ENCODE measurements at places on chromosomes 5 and 9. TPM values are rescaled to one million over a fixed set of nuclear protein-coding genes. Genes with fewer than 3 reads are reported as not detected.

Gene PCDHGA5
- total RNA-seq, result 0.53 TPM

Gene TNC
- total RNA-seq, result 7.2 TPM

Gene SPAAR
- total RNA-seq, result 26.6 TPM

Gene MYO10
- 57.5 TPM for total RNA-seq

Gene PROB1
- total RNA-seq, result 2.5 TPM

Gene CDKN2B-AS1
- total RNA-seq, result 1.1 TPM

Gene TMEFF1
- 19.6 TPM for total RNA-seq

Gene STKLD1
- total RNA-seq, result 0.49 TPM

Gene CFAP90
- not detected for total RNA-seq
